ENCODE measurements at places on chromosomes 12 and 14. TPM values are rescaled to one million over a fixed set of nuclear protein-coding genes. Genes with fewer than 3 reads are reported as not detected.
A peak's percentile ranks its signal among the peaks of the same experiment; 100 is the strongest.

DNA sequence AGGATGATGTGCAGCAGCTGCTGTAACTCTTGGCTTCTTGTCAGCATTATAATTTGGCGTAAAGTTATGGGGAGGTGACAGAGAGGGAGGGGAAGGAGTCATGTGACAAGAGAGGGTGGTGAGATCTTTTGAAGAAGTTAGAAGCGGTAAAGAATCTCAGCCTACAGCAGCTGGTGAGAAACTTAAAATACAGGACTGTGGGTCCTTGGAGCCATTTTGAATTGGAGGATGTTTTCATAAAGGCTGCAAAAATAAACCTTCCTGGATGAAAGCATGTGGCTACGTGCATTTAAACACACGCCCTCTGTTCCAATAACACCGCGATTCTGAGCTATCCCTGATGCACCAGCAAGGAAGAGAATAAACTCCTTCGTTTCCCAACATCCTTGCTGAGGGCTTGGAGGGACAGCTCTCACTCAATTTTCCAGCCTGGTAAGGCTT is 133.7 kb downstream of the TMEM30B start:
- no peak overlapping the region for H3K27ac ChIP-seq
- H3K36me3 ChIP-seq, result peaks cover 9% of the 10 kb centered on the region
- H3K4me3 ChIP-seq, result no peak overlapping the region
- DNase-seq, result no peak
- no peaks in the 10 kb centered on the region for H3K27me3 ChIP-seq
- H3K4me1 ChIP-seq, result no peaks in the 10 kb centered on the region

DNA sequence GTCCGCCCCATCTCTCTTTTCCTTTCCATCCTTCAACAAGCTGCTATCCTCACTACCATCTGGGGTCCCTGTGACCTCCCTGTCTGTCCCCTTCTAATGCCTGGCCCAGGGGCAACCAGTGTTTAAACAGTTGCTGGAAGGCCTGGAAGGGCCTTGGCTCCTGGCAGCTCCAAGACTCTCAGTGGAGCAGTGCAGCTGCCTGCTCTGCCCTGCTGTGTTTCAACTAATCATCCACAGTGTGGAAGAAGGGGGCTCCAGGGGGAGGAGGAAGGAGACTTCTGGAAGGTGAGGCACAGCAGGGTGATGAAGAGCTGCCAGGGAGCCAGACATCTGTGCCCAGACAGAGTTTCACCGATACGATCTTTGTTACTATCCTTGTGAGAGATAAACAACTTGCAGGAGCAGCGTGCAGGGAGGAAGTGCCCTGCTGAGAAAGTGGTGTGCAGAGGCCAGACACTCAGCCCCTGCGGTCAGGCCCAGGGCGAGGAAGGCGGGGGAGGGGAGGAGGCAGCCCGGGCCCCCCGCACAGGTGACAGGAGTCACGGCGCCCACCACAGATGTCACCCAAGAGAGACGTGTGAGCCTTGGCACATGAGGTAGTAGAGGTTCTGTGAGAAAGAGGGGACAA is 1061.8 kb downstream of the BCL11B start:
- no peaks in the 10 kb centered on the region for H3K36me3 ChIP-seq
- H3K4me1 ChIP-seq, result no peaks in the 10 kb centered on the region
- DNase-seq, result no peak
- no peak overlapping the region for H3K4me3 ChIP-seq

- H3K36me3 ChIP-seq, result no peaks in the 10 kb centered on the region
- no peak for DNase-seq
- no peak overlapping the region for H3K4me3 ChIP-seq
- no peak overlapping the region for H3K27ac ChIP-seq
Observed at GRCh38 chr14:31219169-31219568, 11.6 kb upstream of the HECTD1 start.

GRCh38 chr12:11645391-11645790 is 4.1 kb upstream of the ETV6 start:
- peaks cover 10% of the 10 kb centered on the region for H3K4me1 ChIP-seq
- no peak for DNase-seq
- H3K27me3 ChIP-seq, result no peaks in the 10 kb centered on the region
- H3K4me3 ChIP-seq, result no peak overlapping the region

GRCh38 chr14:85205875-85206274 is 324.1 kb upstream of the FLRT2 start:
- H3K4me1 ChIP-seq, result no peaks in the 10 kb centered on the region
- no peak for DNase-seq
- H3K27ac ChIP-seq, result no peak overlapping the region
- no peaks in the 10 kb centered on the region for H3K27me3 ChIP-seq
- H3K4me3 ChIP-seq, result no peak overlapping the region
- no peaks in the 10 kb centered on the region for H3K36me3 ChIP-seq

- no peak for DNase-seq
- no peak overlapping the region for H3K27ac ChIP-seq
- H3K27me3 ChIP-seq, result no peaks in the 10 kb centered on the region
- H3K4me1 ChIP-seq, result no peaks in the 10 kb centered on the region
- no peak overlapping the region for H3K4me3 ChIP-seq
Observed at GRCh38 chr12:24252602-24253001, 303.1 kb upstream of the SOX5 start.

DNA sequence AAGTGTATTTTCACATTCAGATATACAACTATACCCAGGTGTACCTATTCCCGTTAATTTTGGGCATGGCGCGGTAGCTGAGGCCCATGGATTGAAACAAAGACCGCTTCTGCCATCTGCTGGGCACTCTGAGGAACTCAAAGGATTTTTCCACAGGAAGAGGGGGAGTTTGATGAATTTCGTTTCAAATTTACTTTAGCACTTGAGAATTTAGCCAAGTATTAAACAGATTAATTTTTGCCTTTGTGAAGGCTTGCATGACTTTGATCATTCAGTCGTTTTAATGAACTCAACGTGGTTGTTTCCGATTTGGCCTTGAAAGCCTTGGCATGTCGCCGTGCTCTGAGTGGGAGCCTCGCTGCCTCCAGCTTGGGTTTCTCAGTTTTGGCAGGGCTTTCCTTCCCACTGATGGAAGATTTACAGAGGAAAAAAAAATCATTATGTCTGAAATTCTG is 153.2 kb upstream of the DDHD1 start:
- H3K27me3 ChIP-seq, result no peaks in the 10 kb centered on the region
- H3K27ac ChIP-seq, result no peak overlapping the region
- no peaks in the 10 kb centered on the region for H3K36me3 ChIP-seq
- H3K4me1 ChIP-seq, result no peaks in the 10 kb centered on the region

DNA sequence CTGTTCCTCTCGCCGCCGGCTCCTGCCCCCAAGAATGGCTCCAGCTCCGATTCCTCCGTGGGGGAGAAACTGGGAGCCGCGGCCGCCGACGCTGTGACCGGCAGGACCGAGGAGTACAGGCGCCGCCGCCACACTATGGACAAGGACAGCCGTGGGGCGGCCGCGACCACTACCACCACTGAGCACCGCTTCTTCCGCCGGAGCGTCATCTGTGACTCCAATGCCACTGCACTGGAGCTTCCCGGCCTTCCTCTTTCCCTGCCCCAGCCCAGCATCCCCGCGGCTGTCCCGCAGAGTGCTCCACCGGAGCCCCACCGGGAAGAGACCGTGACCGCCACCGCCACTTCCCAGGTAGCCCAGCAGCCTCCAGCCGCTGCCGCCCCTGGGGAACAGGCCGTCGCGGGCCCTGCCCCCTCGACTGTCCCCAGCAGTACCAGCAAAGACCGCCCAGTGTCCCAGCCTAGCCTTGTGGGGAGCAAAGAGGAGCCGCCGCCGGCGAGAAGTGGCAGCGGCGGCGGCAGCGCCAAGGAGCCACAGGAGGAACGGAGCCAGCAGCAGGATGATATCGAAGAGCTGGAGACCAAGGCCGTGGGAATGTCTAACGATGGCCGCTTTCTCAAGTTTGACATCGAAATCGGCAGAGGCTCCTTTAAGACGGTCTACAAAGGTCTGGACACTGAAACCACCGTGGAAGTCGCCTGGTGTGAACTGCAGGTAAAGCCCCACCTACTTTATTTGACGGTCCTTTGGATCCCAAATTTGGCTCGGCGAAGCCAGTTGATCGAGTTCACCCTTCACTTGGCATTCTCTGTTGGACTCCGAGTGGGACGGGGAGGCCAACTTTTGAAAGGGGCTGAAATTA is 1.5 kb downstream of the WNK1 start:
- peak; percentile 75 for DNase-seq
- no peaks in the 10 kb centered on the region for H3K27me3 ChIP-seq
- peaks cover 46% of the 10 kb centered on the region for H3K4me1 ChIP-seq
- peaks cover 20% of the 10 kb centered on the region for H3K36me3 ChIP-seq
- H3K4me3 ChIP-seq, result peak overlapping the region; percentile 99
- peak overlapping the region; percentile 73 for H3K27ac ChIP-seq

DNA sequence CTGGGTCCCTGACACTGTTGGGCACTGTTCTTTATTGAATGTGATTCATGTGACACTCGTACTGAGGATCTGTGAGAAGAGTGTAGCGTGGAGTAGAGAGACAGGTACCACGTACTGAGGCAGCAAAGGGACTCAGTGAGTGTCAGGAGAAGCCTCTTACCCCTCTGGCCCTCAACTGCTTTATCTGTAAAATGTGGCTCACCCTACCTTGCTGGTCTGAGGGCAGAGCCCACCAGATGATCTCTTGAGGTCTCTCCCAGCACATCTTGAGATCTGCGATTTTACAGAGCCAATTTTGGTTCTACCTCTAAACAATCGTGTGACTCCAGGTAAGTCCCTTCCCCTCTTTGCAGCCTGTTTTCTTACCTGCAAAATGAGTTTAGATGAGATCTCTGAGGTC is 3.1 kb downstream of the CEBPE start:
- no peak overlapping the region for H3K4me3 ChIP-seq
- H3K27ac ChIP-seq, result no peak overlapping the region
- no peaks in the 10 kb centered on the region for H3K27me3 ChIP-seq
- H3K36me3 ChIP-seq, result no peaks in the 10 kb centered on the region
- DNase-seq, result no peak

DNA sequence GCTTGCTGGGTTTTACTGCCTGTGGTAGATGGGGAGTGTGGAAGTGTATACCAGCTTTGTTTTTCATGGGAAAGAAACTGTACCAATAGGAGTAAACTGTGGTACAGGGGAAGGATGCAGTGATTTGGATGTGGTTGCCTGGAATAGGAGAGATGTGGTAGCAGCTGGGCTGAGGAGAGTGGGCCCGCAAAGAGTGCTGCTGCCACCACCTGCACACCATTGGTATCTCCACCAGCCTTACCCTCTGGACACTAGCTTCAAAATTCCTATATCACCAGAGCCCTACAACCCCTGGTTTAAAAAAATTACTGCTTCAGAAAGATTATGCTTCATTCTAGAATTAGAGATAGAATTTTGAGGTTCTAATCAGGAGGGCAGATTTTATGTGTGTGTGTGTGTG is 53.6 kb downstream of the AKAP6 start:
- H3K4me3 ChIP-seq, result no peak overlapping the region
- H3K4me1 ChIP-seq, result no peaks in the 10 kb centered on the region
- H3K27ac ChIP-seq, result no peak overlapping the region
- H3K27me3 ChIP-seq, result no peaks in the 10 kb centered on the region
- peak; percentile 55 for DNase-seq
- H3K36me3 ChIP-seq, result no peaks in the 10 kb centered on the region

DNA sequence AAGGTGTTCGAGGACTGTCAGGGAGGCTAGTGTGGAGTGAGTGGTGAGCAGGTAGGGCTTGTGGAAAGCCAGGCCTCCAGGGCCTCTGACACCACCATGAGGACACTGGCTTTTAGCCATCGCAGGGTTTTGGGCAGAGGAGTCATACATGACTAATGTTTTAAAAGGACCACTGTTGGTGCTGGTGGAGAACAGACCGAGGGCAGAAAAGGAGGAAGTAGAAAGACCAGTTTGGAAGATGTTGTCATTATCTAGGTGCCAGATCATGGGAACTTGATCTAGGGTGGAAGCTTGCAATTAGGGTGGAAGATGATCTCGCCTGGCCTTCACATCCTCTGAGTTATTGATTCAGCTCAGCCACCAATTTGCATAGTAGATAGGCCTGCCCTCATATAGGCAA is 144.2 kb downstream of the C12orf75 start:
- no peaks in the 10 kb centered on the region for H3K27me3 ChIP-seq
- no peaks in the 10 kb centered on the region for H3K36me3 ChIP-seq
- peaks cover 7% of the 10 kb centered on the region for H3K4me1 ChIP-seq

- H3K4me1 ChIP-seq, result no peaks in the 10 kb centered on the region
- DNase-seq, result no peak
- no peak overlapping the region for H3K4me3 ChIP-seq
- no peak overlapping the region for H3K27ac ChIP-seq
Observed at GRCh38 chr12:92596383-92596782, 106.4 kb upstream of the PLEKHG7 start.

- H3K36me3 ChIP-seq, result no peaks in the 10 kb centered on the region
- no peak overlapping the region for H3K4me3 ChIP-seq
- no peaks in the 10 kb centered on the region for H3K27me3 ChIP-seq
- H3K4me1 ChIP-seq, result no peaks in the 10 kb centered on the region
- no peak overlapping the region for H3K27ac ChIP-seq
Observed at GRCh38 chr12:130031571-130032189, 127.9 kb upstream of the TMEM132D start.

DNA sequence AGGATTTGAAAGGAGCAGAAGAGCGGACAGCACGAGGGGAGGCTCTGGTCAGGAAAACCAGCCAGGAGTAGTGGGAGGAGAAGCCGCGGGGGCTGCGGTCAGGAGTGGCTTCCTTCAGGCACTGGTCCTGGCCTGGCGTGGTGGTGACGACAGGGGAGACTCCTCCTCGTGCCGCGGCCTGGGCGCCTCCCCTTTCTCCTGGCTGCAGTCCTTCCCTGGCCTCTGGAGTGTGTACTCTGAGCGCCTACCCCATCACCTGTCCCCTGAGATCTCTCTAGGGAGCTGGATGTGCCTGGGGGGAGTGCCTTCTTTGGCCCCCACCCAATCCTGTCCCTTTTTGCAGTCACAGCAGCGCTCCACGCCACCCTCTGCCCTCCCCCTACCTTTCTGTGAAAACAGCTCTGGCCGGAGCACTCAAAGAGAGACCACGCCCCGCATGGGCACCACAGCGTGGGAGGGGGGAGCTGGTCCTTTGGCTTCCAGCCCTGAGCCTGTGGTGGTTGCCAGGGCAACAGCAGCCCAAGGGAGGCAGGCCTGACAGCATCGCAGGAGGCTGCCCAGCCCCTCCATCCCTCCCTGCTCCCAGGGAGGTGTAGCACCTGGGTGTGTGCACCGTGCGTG is 125.9 kb downstream of the CALM1 start:
- H3K27ac ChIP-seq, result no peak overlapping the region
- H3K4me3 ChIP-seq, result no peak overlapping the region
- H3K36me3 ChIP-seq, result no peaks in the 10 kb centered on the region
- H3K27me3 ChIP-seq, result no peaks in the 10 kb centered on the region
- no peak for DNase-seq

- H3K27ac ChIP-seq, result peak overlapping the region; percentile 74
- H3K36me3 ChIP-seq, result no peaks in the 10 kb centered on the region
- H3K27me3 ChIP-seq, result no peaks in the 10 kb centered on the region
- peak; percentile 83 for DNase-seq
Observed at GRCh38 chr14:42222924-42223471, 616.3 kb downstream of the LRFN5 start.

Gene KCNA5
- not detected for total RNA-seq

Gene CCDC197
- not detected for total RNA-seq

Gene GALNT9
- total RNA-seq, result not detected

Gene DPF3
- 3.1 TPM for total RNA-seq

Gene TMEM179
- not detected for total RNA-seq

Gene TSPAN11
- total RNA-seq, result not detected

Gene HOXC13
- total RNA-seq, result not detected

Gene POTEG
- total RNA-seq, result not detected

Gene BICDL1
- total RNA-seq, result 57.6 TPM

Gene KRT4
- total RNA-seq, result not detected

Gene CCDC91
- 35.8 TPM for total RNA-seq
